ENCODE measurements at places on chromosomes 3 and 15. TPM values are rescaled to one million over a fixed set of nuclear protein-coding genes. Genes with fewer than 3 reads are reported as not detected.

The KBTBD13 gene
- not detected for total RNA-seq

The PIGZ gene
- 0.33 TPM for total RNA-seq

The HDC gene
- not detected for total RNA-seq

The GOLGA6L7 gene
- not detected for total RNA-seq

The REC114 gene
- total RNA-seq: not detected

The RTP3 gene
- total RNA-seq: not detected

The ROPN1 gene
- total RNA-seq: not detected

The LRRIQ4 gene
- total RNA-seq: not detected

The SCN5A gene
- 0.47 TPM for total RNA-seq

DNA sequence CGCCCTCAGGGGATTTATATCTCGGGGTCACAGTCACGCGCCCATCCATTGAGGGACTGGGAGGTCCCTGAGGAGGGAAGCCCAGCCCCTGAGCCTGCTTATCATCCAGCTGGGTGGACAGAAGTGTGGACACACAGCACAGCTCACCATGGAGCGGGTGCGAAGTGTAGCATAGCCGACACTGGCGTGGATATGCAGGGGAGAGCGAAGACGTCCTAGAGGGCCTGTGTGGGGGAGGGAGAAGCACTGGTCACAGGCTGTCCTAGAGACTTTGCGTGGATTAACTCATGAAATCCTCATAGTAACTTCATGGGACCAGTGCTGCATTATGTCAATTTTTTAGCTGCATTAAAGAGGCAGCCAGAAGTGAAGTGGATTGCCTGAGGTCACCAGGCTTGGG is 26.1 kb upstream of the PLXND1 start:
- H3K27ac ChIP-seq: no peak overlapping the region
- H3K4me1 ChIP-seq: peaks cover 3% of the 10 kb centered on the region
- H3K36me3 ChIP-seq: no peaks in the 10 kb centered on the region
- DNase-seq: no peak
- H3K4me3 ChIP-seq: no peak overlapping the region

- peak overlapping the region; percentile 15 for H3K4me3 ChIP-seq
- H3K4me1 ChIP-seq: peaks cover 58% of the 10 kb centered on the region
- H3K27me3 ChIP-seq: no peaks in the 10 kb centered on the region
- H3K27ac ChIP-seq: peak overlapping the region; percentile 84
- DNase-seq: no peak
These were observed 1.3 kb downstream of the DENND6A start for GRCh38 chr3:57691411-57692132.

DNA sequence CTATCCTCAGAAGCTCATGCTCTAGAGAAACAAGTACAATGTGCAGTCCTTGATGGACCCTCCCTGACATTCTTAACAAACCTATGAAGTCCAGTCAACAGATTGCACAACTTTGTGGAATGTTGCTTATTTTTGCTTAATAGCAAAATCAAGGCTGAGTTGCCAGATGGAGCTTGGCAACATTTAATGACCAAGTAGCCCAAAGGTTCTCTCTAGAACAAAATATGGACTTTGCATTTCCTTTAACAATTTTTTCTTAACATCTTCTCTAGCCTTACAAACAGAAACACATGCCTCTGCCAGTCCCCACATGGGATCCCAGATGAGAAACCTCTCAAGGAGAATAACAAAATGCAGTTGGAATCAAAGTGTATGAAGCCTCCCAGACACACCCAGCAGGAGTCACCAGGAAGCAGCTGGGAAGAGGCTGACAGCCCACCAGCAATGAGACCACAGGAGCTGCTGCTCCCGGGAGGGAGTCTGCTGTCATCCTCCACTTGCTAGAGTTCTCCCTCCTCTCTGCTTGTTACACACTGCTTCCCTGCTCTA is 422.5 kb upstream of the CDIN1 start:
- H3K27me3 ChIP-seq: no peaks in the 10 kb centered on the region
- H3K4me3 ChIP-seq: no peak overlapping the region
- H3K4me1 ChIP-seq: no peaks in the 10 kb centered on the region
- H3K36me3 ChIP-seq: no peaks in the 10 kb centered on the region
- H3K27ac ChIP-seq: no peak overlapping the region

DNA sequence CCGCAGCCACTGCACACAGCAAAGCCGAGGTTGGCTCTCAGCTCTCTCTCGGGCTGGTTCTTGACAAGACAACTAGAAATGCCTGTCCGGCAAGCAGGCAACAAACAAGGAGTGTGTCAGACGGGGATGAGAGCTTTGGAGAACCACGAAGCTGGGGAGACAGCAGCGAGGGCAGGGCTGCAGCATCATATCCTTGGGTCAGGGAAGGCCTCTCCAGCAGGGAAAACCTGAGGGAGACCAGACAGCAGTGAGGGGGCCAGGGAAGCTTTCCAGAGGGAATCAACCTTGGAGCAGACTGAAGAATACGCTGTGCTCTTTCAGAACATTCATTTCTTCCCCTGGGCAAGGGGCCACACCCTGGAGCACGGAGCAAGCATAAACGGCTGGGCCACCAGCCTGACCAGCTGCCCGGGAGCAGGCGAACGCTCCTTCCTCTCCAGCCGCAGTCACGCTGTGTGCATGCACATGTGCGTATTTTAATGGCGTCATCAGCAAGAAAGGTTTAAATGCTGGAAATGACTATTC is 58.7 kb downstream of the CHSY1 start:
- H3K27me3 ChIP-seq: no peaks in the 10 kb centered on the region
- H3K4me3 ChIP-seq: no peak overlapping the region
- peaks cover 43% of the 10 kb centered on the region for H3K4me1 ChIP-seq
- no peak overlapping the region for H3K27ac ChIP-seq
- DNase-seq: no peak

GRCh38 chr3:99625237-99625622 is 13.2 kb upstream of the COL8A1 start:
- DNase-seq: no peak
- H3K27me3 ChIP-seq: no peaks in the 10 kb centered on the region
- H3K4me1 ChIP-seq: no peaks in the 10 kb centered on the region
- H3K4me3 ChIP-seq: no peak overlapping the region
- no peaks in the 10 kb centered on the region for H3K36me3 ChIP-seq
- no peak overlapping the region for H3K27ac ChIP-seq

- H3K4me3 ChIP-seq: no peak overlapping the region
- no peak overlapping the region for H3K27ac ChIP-seq
- H3K4me1 ChIP-seq: no peaks in the 10 kb centered on the region
- no peaks in the 10 kb centered on the region for H3K36me3 ChIP-seq
These were observed 10.1 kb downstream of the SCN10A start for GRCh38 chr3:38805765-38806386.

- no peak overlapping the region for H3K27ac ChIP-seq
- no peaks in the 10 kb centered on the region for H3K36me3 ChIP-seq
- no peaks in the 10 kb centered on the region for H3K27me3 ChIP-seq
- H3K4me3 ChIP-seq: no peak overlapping the region
These were observed 107.2 kb downstream of the CHST2 start for GRCh38 chr3:143226678-143227291.

DNA sequence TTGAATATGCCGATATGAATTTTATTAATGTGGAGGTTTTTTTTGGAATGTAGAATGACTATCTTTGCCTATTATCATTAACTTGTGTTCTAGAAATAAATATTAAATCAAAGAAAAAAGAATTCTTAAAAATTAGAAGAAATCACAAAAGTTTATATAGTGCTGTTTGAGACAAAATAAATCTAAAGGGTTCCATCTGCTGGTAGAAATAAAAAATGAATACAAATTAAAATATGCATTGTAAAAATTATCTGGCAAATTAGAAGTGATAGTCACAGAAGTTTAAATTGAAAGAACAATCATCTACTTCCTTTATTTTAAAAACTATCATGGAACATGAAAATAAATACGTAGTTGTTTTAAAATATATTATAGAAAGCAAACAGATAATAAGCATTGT is 22.7 kb upstream of the ZBTB20 start:
- no peaks in the 10 kb centered on the region for H3K27me3 ChIP-seq
- no peak overlapping the region for H3K27ac ChIP-seq
- H3K4me1 ChIP-seq: peaks cover 14% of the 10 kb centered on the region
- no peak overlapping the region for H3K4me3 ChIP-seq
- DNase-seq: peak; percentile 40

DNA sequence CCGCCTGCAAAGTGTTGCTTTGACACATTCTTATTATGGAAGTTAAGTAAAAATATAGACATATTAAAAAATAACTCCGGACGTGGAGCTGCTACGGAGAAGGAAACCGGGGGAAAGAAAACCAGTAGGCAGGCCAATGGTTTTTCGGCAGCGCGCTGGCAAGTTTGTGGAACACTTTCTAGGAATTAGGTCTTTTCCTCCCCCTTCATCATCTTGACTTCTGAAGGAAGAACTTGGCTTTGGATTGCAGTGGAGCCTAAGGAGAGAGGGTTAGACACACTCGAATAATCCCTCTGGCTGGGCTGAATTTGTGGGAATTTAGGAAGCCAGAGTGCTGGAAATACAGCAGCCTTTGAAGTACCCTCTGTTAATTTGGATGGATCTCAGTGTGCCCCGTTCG is 317 bp downstream of the ROBO2 start:
- H3K4me1 ChIP-seq: no peaks in the 10 kb centered on the region
- no peak for DNase-seq
- H3K27me3 ChIP-seq: no peaks in the 10 kb centered on the region
- H3K4me3 ChIP-seq: no peak overlapping the region

- H3K4me3 ChIP-seq: no peak overlapping the region
- H3K27me3 ChIP-seq: no peaks in the 10 kb centered on the region
- no peak overlapping the region for H3K27ac ChIP-seq
- DNase-seq: no peak
- no peaks in the 10 kb centered on the region for H3K36me3 ChIP-seq
- H3K4me1 ChIP-seq: no peaks in the 10 kb centered on the region
These were observed 12.1 kb upstream of the RYR3 start for GRCh38 chr15:33298631-33299030.

DNA sequence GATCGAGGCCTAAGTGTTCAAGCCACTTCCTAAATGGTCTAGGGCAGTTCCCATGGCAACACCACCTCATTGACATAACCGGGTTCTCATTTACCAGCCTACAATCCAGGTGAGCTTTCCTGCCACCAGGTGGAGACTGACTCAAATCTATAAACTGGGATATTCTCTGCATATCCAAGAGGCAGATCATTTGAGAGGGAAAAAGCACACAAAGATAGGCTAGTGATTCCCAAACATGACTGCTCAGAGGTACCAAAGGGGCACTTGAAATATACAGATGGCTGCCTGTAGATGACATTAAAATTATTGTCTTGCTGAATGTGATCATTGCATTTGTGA is 141.3 kb upstream of the PROK2 start:
- H3K27me3 ChIP-seq: no peaks in the 10 kb centered on the region
- H3K27ac ChIP-seq: no peak overlapping the region
- no peak overlapping the region for H3K4me3 ChIP-seq
- DNase-seq: no peak
- H3K4me1 ChIP-seq: no peaks in the 10 kb centered on the region

- no peak overlapping the region for H3K27ac ChIP-seq
- H3K36me3 ChIP-seq: no peaks in the 10 kb centered on the region
- H3K27me3 ChIP-seq: no peaks in the 10 kb centered on the region
- DNase-seq: no peak
- H3K4me3 ChIP-seq: no peak overlapping the region
These were observed 27.3 kb upstream of the UBE2E1 start for GRCh38 chr3:23778446-23778845.

DNA sequence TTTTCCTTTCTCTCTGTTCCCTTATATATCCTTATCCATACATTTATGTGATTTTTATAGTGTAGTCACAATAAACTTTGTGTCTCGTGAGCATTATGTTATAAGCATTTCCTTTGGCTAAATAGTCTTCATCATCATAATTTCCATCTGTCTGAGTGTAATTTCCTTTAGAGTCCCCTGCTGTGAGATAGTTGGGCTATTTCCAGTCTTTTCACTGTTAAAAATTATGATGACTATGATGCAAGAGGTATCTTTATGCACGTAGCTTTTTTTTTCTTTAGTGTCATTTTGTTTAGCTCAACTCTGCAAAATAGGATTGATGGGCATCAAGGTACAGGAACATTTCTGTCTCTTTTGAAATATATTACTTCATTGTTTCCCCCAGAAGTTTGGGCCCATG is 26.9 kb upstream of the CA12 start:
- no peak overlapping the region for H3K27ac ChIP-seq
- H3K36me3 ChIP-seq: no peaks in the 10 kb centered on the region
- DNase-seq: no peak
- H3K27me3 ChIP-seq: no peaks in the 10 kb centered on the region
- no peak overlapping the region for H3K4me3 ChIP-seq

GRCh38 chr3:19216669-19217337 is 68.5 kb downstream of the KCNH8 start:
- H3K27me3 ChIP-seq: no peaks in the 10 kb centered on the region
- no peaks in the 10 kb centered on the region for H3K4me1 ChIP-seq
- no peak overlapping the region for H3K4me3 ChIP-seq
- DNase-seq: no peak
- no peaks in the 10 kb centered on the region for H3K36me3 ChIP-seq

- DNase-seq: no peak
- no peaks in the 10 kb centered on the region for H3K4me1 ChIP-seq
- no peaks in the 10 kb centered on the region for H3K27me3 ChIP-seq
- H3K36me3 ChIP-seq: no peaks in the 10 kb centered on the region
- H3K27ac ChIP-seq: no peak overlapping the region
These were observed 63.1 kb upstream of the ATP13A3 start for GRCh38 chr3:194549853-194550252.

GRCh38 chr3:149277331-149277813 is 55.7 kb upstream of the CP start:
- H3K27me3 ChIP-seq: no peaks in the 10 kb centered on the region
- peaks cover 17% of the 10 kb centered on the region for H3K4me1 ChIP-seq
- no peaks in the 10 kb centered on the region for H3K36me3 ChIP-seq
- peak overlapping the region; percentile 8 for H3K4me3 ChIP-seq
- H3K27ac ChIP-seq: peak overlapping the region; percentile 32

DNA sequence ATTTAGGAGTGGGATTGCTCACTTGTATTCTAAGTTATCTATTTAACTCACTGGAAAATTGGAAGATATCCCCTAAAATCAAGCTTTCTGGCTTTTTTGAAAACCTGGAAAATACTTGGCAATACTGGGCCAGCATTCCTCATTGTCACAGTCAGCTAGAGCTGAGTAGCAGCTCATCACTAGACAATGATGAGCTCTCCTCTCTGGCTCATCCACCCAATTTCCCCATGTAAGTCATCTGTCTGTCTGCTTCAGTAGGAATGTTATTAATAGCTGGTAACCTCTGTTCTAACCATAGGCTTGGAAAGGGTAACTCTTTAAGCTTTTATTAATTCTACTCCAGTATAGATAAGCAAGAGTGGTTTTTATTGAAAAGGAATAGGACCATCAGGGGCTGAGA is 39.7 kb upstream of the PIK3R4 start:
- no peaks in the 10 kb centered on the region for H3K4me1 ChIP-seq
- H3K27me3 ChIP-seq: no peaks in the 10 kb centered on the region
- DNase-seq: no peak
- H3K27ac ChIP-seq: no peak overlapping the region
- H3K36me3 ChIP-seq: no peaks in the 10 kb centered on the region
- H3K4me3 ChIP-seq: no peak overlapping the region

DNA sequence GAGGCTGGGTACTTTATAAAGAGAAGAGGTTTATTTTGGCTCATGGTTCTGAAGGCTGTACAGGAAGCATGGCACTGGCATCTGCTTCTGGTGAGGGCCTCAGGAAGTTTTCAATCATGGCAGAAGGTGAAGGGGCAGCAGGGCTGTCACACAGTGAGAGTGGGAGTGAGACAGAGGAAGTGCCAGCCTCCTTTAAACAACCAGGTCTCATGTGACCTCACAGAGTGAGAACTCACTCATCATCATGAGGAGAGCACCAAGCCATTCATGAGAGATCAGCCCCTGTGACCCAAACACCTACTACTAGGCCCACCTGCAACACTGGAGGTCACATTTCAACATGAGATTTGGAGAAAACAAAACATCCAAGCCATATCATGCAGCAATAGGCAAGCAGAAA is 9.3 kb upstream of the RFTN1 start:
- no peaks in the 10 kb centered on the region for H3K27me3 ChIP-seq
- no peak for DNase-seq
- H3K4me1 ChIP-seq: no peaks in the 10 kb centered on the region
- H3K4me3 ChIP-seq: no peak overlapping the region
- no peak overlapping the region for H3K27ac ChIP-seq
- no peaks in the 10 kb centered on the region for H3K36me3 ChIP-seq

All from CD4-positive, alpha-beta memory T cell (primary cell).